ENCODE measurements at places on chromosomes 4 and X.

DNA sequence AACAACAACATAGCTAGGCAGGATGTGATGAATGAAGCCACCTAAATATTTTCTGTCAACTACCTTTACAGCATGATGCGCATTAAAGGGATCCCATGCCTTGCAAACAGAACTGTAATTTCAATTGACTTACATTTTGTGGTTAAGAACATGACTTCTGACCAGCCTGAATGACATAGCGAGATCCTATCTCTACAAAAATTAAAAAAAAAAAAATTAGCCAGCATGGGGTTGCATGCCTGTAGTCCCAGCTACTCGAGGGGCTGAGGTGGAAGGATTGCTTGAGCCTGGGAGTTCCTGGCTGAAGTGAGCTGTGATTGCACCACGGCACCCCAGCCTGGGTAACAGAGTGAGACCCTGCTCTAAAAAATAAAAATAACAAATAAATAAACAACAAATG, 680.6 kb downstream of the IQCM start:
- DNase-seq: no peak

DNA sequence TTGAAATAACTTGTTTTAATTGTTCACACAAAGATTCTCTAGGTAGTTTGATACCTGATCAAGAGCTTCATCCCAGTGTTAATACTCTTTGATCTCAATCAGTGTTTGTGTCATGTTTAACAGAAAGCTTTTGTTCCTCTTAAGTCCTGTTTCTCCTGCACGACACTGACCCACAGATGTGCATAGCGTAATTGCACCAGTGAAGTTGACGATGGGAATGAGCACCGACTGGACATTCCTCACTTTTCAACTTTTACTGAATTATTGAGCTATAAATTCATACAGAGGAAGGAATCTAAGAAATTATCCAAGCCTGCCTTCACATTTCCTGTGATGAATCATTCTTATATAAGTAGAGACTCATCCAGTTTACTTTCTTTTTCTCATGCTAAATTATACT, 878.7 kb upstream of the TENM3 start:
- DNase-seq: no peak

- DNase-seq: no peak
Measured at GRCh38 chr4:8817813-8818062, 53.9 kb downstream of the HMX1 start.

DNA sequence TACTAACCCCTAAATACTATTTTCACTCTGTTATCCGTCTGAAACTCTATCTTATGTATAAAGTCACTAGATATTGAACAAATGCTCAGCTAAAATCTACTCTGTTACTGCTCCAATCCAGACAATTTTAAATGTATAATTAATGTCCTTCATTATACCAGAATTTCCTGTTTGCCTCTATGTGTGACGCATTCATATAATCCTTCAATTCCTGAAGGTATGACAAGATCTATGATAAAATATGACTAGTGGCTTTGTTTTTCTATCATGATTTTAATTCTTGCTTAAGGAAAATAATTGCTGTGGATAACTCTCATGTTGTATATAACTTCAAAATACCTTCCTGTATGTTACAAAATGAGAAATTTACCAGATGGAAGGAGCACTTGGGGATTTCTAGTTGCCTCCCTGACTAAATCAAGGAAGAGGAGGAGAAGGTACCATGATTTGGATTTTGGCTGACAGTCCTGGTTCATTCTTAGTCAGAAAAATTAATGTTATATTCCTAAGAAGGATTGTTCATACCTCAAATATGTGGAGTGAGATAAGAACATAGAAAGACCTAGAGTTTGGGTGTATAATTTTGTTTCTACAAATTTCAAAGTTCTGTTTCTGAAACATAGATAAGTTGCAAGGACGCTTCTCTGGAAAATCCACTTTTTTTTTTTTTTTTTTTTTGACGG, 4.9 kb downstream of the CXCL6 start:
- no peak for DNase-seq

DNA sequence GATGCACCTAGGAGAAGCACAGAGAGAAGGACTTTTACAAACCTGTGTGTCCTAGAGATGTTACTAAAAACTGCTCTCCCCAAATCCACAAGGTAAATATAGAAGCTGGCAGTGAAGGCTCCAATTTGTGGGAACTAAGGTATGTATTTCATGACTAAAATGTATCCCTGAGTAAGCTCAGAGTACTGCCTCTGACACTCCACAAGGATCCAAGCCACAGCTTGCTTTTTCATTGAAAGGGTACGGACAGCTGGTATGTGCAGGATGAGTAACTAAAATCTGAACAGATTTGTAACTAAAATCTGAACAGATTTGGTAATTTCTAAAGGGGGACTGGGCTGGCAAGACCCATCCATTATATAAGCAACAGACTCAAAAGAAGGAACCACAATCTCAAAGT, 187.6 kb downstream of the DCLK2 start:
- no peak for DNase-seq

DNA sequence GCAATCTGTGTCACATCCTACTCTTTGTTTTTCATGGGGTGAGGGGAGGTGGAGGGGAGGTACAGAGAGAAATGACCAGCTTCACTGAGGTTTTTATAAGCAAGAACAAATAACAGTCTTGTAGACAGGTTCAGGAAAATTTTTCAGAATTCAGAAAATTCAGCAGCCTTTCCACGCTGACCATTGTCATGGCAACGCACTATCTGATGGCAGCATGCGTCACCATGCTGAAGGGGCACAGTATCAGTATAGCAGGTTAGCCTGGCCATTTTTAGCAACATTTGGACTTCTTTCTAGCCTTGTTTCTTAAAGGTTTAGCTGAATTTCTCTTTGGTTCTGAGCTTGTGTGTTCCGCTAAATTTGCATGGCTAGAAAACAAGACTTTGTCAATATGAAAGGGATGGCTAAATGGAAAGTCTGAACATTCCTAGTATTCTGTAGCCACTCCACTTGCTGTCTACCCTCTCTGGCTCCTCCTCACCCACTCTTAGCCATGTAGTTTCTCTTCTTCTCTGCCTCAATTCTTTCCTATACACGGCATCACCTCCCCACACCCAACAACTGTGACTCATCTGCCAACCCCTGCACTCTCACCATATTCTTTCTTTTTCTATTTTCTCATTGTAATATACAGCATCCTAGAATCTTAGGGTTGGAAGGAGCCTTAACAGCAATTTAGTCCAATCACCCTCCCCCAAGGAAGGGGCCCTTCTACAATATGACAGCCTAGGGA, 42.7 kb upstream of the CITED1 start:
- no peak for DNase-seq

GRCh38 chrX:81205551-81205950, 3.6 kb downstream of the SH3BGRL start:
- DNase-seq: no peak

DNA sequence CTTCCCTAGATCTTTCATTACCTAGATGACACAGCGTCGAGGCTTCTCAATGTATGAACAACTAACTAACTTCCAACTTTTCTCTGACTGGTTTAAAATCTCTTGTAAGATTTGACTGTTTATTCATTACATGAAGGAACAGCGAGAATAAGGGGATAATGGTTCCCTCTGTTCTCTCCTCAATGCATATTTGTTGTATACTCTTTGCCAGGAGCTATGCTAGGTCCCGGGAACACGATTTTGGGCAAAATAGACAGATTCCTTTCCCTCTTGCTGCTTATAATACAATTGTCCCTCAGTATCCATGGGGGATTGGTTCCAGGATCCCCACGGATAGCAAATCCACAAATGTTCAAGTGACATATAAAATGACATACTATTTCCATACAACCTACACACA, 1020.0 kb downstream of the DMD start:
- DNase-seq: no peak

DNA sequence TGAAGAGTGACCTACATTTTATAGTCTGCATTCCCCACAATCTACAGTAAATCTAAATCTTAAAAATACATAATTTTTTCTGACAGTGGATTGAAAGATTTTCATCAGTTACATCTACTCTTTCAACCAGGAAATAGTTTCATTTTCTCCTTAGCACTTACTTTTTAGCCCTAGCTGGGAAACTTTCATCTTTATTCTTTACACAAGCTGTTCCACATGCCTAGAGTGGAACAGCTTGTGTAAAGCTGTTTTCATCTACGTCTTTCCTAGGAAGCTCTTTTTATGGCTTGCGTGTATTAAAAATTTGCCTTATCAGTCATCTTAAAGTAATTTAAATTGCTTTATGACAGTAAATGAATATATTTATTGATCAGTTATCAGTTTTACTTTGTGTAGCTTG, 40.5 kb downstream of the RBPJ start:
- DNase-seq: no peak

- DNase-seq: no peak
Measured at GRCh38 chr4:126687655-126688358, 945.0 kb upstream of the INTU start.
